Adipocyte (in vitro differentiated cells): ENCODE measurements at places on chromosomes 6 and 20.

DNA sequence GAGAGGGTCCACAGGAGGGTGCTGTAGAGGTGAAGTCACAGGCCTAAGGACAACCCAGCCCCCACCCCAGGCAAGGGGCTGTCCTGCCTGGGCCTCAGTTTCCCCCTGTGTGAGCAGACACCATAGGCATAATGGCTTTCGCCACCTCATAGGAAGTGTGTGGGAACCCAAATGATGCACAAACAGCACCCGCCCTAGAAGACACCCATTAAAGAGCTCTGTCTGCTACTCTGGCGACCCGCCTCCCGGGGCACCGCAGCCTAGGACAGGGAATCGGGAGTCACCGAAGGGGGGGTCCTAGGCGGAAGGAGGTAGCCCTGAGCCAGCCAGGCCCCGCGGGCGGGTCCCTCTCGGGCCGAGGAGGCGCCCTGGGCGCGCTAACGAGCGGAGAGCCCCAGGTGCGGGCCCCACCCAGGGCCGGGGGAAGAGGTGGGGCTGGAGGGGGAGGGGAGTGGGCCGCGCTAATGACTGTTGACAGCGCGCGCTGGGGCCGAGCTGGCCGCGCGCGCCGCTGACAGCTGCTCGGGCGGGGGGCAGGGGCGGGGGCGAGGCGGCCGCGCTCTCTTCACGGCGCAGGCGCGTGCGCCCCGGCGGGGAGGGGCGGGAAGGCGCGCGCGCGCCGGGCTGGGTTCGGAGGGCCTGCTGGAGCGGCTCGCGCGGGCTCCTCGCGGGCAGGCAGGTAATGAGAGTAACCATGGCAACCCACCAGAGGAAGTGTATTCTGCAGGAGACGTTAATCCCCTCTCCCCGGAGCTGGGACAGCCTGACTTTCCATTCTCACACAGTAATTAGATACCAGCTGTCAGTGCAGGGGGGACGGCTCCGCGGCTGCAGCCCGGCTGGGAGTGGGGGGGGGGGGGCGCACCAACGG lies 48.9 kb downstream of the NOL4L start:
- DNase-seq: peak; percentile 53

DNA sequence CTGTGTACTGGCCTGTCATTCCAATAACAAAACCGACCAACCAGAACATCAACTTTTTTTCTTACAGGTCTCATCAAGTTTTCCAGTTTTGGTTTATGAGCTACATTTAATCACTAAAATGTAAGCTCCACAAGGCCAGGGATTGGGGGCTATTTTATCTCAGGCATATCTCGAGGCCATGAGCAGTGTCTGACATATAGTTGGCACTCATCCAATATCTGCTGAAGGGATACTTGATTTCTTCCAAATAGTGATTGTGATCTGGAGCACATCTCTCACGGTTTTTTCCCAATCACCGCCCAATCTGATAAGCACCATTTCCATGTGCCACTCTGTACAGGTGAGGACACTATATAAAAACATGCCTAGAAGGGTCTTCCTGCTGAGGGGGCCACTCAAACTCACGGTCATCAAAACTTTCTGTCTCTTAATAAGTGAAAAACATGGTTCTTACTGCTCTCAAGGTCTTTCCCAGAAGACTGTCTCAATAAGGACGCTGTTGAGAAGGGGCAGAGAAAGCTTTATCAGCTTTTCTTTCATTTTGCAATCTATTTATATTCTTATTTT lies 65.5 kb downstream of the MAN1A1 start:
- no peak for DNase-seq

- no peak for DNase-seq
Measured at GRCh38 chr6:125932451-125932795, 24.1 kb upstream of the HINT3 start.

DNA sequence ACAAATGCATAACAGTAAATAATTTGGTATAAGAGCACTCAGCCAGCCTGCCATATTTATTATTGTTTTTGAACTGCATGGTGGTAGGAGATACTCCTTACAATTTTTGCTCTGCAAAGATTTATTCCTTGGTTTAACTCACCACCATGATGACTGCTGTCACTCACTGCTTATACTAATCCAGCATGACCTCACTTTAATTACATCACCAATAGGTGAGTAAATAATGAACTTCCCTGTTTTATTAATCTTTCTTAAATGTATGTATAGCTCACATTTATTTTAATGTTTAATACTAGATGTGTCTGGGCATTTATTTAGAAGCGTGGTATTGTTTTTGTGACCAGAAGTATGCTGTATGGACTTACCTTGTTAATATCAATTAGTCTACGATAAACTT lies 12.8 kb upstream of the TP53TG5 start:
- DNase-seq: no peak

DNA sequence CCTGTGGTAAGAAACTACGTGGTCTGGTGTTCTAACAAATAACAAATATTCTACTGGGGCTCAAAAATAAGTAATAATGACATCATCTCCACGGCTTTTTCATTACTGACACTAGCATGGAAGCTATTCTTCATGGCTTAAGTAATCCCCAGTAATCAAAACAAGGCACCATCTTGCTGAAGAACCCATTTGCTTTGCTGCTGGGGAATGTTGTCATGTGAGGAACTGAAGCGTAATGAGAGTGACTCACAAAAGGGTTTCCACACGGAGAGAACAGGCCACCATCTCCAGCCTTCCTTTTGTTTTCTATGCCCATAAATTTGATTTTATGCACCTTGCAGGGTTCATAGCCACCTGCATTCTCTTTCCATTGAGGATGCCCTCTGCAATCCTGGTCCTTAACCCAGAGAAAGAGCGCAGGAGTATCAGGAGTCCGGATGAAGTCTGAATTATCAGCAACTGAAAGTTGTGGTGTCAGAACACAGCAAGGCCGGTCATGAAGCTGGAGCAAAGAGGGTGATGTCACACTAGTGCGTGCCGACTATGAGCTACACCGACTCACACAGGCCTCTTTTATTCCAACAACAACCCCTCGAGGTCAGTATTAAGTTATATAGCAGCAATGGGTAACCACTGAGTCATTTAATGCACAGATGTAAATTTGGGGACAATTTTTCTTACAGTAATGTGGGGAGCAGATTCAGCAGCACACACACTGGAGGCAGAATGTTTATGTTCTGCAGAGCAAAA lies 173.7 kb upstream of the SSTR4 start:
- DNase-seq: peak; percentile 63
